ENCODE measurements at places on chromosomes 16 and 17.

DNA sequence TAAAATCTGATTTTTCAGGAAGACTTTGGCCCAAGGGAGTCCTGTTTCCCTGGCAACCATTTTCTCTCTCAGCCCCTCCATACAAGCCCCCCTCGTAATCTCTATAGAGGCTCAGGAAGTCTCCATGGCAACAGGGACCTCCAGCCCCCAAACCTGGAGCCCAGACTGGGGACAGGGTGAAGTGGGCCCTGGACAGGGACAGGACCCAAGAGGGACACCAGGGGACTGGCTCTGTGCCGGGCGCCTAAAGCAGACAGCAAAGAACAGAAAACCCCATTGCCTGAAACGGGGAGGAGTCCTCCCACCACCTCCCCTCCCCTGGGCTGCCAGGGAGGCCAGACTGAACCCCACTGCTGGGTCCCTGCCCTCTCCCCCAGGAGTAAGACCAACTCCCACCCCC, 40.6 kb downstream of the CPNE2 start:
- no peak for DNase-seq

GRCh38 chr17:4584101-4584916, at the start of gene SMTNL2:
SMTNL2 (plus strand) TSS chr17:4584529; CDS start chr17:4584606, 77 bp downstream.
- no peak for DNase-seq

DNA sequence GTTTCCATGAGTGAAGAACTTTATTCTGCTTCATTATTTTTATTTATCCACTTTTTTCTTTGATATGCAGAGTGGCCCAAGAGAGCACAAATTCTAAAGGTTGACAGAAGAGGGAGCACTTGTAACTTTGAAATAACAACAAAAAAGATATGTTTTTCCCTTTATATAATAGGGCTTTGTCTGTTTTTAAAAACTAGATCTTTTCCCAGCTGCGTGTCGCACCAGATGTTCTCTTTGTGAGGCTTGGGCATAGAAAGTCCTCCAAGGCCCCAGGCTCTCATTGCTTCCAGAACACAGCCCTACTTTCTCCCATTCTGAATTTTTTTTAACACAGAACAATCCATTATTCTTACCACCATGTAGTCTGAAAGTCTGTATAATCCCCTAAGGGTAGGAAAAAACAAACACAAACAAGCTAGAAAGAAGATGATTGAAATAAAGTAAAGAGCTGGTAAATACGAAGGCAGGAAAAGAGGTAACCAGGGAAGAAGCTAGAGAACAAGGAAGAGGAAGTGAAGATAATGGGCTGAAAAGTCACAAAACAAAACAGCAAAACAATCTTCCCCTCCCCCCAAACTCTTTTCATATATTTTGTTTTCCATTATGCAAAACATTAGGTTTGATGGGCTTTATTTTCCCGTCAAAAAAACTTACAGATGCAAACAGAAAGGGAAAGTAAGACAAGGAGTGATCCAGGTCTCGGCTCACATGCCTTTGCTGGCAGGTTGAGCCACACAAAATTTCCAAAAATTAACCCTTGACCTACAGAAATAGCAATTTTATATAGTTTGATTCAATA, 160.4 kb downstream of the ABCA8 start:
- DNase-seq, result no peak

GRCh38 chr17:8755590-8756255, 2.6 kb downstream of the SPDYE4 start:
- DNase-seq, result no peak

- no peak for DNase-seq
Measured at GRCh38 chr17:34902831-34903547, 58.3 kb downstream of the CCT6B start.

DNA sequence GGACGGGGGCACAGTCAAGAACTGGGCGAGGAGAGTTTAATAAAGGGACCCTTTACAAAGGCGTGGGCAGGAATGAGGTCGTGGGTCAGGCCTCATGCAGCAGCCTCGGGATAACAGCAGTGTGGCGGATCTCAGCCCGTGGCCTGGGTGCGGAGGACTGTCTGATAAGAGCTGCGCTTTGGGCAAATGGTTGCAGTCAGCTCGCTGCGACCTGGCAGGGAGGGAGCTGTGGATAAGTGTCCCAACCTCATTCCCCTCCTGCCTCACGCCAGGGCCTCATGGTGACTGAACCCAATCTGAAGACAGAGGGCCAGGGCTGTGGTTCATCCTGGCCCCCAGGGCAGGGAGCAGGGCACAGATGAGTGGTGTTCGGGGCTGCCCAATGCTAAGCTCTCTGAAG, 13.6 kb downstream of the SMTNL2 start:
- DNase-seq, result no peak

DNA sequence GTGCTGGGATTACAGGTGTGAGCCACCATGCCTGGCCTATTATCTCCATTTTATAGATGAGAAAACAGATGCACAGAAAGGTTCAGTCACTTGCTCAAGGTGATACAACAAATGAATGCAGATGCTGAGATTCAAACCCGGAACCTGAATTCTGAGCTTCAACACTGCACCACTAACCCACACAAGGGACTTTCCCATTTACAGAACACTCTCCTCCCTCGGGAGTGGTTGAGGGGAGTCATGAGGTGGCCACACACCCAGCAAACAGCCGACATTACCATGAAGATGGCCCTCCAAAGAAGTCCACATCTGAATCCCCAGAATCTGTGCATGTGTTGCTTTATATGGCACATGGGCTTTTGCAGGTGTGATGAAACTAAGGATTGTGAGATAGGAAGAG, 9.1 kb downstream of the BCL7C start:
- no peak for DNase-seq

DNA sequence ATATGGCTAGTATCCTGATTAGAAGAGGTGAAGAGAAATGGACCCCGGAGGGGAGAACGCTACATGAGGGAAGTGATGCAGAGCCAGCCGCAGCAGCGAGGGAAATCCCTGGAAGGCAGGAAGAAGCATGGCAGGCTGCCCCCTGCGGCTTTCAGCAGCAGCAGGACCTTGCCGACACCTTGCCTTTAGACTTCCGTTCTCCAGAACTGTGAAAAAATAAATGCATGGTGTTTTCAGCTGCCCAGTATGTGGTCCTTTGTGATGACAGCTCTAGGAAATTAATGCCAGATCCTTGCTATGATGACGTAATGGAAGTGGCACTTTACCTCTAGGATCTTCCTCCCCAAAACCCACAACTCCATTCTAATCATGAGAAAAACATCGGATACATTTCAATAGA, 9.7 kb upstream of the ZFP1 start:
- DNase-seq, result no peak

- no peak for DNase-seq
Measured at GRCh38 chr16:64705443-64705842, 416.4 kb downstream of the CDH11 start.

DNA sequence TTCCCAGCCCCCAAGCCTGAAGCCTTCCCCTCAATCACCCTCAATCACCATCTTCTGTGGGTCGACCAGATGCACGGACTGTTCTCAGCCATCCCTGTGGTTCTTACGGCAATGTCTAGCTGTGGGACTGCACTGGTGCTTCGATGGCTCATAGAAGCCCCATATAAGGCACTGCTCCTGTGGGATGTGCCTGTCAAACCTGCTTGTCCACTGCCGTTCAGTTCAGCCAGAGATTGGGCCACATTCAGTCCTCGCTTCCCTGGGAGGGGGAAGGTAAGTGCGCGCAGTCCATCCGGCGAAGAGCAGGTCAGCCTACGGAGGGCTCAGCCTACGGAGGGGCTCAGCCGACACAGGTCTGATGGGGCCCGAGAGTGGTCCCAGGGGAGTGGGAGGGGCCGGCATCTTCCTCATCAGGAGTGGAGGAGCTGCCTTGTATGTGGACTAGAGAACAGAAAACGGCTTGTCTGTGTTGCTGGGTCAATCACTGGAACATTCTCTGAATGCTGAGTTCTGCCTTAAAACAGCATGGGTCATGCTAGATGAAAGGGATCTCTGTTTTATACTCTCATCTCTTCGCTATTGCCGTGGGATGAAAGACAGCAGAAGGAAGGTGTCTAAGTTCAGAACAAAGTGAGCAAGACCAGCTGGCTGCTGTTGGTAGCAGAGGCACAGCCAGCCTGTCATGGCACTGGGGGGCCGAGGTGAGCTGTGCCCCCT, at the start of gene CARD14:
CARD14 (plus strand) TSS at position 247 of the 717 bp plus-strand sequence. CDS start 11,409 bp downstream, outside the sequence.
- DNase-seq, result no peak

GRCh38 chr16:69190598-69190997, 3.6 kb downstream of the SNTB2 start:
- no peak for DNase-seq

DNA sequence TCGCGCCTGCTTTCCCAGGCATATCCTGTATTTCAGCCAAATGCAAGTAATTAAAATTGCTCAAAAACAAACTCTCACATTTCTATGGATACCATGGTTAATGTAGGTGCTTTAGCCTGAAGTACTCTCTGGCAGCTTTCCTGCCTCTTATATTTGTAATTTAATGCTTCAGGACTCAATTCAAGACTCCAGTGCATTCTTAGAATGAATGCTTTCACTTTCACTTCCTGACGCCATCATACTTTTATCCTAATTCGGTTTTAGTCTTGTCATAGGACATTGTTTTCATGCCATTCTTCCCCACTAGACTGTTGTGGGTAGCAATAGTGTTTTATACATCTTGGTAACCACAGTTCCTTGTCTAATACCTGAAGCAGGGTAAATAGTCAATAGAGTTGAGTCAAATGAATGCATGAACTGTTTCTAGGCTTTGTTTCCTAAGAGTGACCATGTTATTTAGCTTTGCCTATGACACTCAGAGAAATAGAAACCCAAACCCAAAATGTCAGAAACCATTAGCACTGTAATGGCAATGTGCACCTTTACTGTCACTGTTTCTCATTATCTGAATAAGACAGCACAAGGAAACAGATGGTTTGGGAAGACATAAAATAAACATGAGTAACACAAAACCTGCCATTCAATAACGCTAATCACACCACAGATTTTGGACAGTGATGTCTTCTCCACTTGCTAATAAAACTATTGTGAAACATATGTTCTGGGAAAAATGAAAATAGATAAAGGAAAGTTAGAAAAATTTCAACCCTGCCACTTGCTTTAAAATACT, 705.5 kb downstream of the CDH11 start:
- DNase-seq, result no peak

DNA sequence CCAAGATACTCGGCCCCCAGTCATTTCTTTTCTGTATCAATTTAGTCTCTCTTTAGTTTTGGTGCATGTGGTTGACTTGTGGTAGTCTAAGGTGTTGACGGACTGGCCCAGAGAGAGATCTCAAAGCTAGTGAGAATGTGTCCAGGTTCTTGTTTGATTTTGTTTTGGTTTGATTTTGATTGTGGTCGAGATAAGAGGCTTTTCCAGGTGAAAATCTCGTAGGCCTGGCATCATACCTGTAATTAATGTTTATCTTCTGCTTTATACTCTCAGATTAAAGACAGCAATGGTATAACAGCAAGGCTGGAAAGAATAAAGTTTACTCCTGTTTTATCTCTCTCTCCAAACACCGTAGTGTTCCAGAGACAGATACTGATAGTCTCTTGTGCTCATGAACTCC, 172.4 kb upstream of the CACNG5 start:
- no peak for DNase-seq

DNA sequence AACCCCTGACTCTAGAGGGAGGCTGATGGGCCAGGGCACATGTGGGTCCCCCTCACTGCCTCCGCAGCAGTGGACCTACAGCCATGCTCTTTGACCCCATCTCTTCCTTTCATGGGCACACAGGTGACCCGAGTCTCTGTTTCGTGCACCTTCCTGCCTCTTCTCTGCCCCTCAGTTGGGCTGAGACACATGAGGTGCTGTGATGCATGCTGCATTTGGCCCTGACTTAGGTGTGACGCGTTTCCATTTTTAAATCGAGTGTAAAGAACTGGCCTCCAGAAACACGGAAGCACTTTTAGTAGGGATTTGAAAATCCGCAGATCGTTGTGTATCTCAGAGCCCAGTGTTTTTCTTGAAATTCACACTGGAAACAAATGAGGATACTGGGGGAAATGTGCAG, 24.6 kb downstream of the C16orf90 start:
- DNase-seq, result no peak

GRCh38 chr17:57308543-57309186, 52.3 kb downstream of the MSI2 start:
- DNase-seq, result no peak

- no peak for DNase-seq
Measured at GRCh38 chr16:59878479-59878878, 1144.4 kb upstream of the GOT2 start.

DNA sequence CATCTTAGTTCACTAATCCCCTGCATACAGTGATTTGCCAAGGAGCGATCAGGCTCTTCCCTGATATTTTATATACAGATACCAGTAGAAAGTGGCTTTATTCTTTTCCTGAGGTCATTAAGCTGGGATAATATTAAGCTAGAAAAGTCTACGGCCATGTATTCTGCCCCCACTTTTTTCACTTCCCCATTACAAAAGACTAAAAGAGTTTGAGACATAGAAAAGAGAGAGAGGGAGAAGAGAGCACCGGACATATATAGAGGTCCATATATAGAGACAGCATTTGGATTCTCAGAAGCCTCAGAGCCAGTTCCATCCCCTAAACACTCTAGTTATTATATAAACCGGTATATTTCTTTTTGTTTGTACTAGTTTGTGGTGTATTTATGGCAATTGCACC, 166.5 kb upstream of the ANKFN1 start:
- DNase-seq, result no peak

DNA sequence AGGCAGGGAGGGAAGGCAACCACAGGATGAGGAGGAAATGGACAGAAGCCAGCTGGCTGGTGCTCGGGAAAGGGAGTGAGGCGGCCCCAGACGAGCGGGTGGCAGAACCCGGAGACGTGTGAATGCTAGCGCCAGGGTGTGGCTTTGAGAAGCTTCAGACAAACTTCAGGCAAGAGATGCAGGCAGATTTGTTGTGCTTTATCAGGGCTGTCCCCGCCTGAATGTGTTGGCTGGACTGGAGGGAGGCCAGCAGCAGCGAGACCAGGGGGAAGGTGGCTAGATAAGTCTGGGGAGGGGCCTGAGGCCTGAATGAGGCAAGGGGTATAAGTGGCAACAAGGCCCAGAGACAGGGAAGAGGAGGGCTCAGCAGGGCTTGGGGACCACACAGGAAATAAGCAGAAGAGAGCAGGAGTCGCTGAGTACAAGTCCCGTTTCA, 22.0 kb downstream of the CAMKK1 start:
- DNase-seq, result no peak

- DNase-seq, result no peak
Measured at GRCh38 chr17:66775271-66775670, 59.6 kb upstream of the CACNG5 start.

GRCh38 chr16:68737730-68738629, 888 bp downstream of the CDH1 start:
- DNase-seq, result no peak

All from NCI-H187 (cell line).